ENCODE measurements at places on chromosomes 3 and 15.

- DNase-seq = no peak
Measured at GRCh38 chr3:52633786-52634185, 51.9 kb downstream of the PBRM1 start.

GRCh38 chr3:31356941-31357340 is 175.8 kb upstream of the STT3B start:
- no peak for DNase-seq

DNA sequence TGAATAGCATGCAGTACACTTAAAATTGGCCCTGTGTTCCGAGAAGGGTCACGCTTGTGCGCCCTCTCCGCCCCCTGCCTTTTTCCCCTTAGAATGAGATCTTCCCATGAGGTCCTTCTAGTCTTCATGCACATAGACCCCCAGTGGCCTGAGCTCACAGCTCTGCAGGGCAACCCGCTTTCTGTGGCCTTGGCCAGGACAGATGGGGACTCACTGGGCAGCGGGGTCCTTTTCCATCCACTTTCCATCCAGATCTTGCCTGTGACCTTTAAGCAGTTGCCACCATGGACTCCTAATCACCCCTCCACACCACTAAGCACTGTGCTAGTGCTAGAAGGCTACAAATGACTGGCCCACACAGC is 244.4 kb downstream of the UACA start:
- no peak for DNase-seq

DNA sequence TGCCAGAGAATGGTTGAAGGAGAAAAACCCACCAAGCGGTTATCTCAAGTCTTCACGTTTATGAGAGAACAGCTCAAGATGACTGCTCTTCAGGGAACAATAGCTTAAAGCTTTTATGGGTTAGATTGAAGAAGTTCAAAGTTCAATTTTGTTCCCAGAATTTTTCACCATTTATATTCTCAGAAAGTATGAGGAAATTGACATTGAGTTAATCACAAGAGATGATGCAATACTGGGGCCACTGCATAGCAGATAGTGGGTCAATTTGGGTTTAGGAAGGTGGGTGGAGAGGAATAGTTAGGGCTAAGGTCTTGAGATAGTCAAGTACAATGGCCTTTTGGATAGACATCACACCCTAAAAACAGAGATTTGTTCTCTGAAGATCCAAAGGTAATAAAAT is 539.3 kb downstream of the SQOR start:
- DNase-seq = no peak

- DNase-seq = no peak
Measured at GRCh38 chr3:50573566-50574443, 4.5 kb downstream of the HEMK1 start.

GRCh38 chr15:73010154-73011152 is 41.8 kb upstream of the NEO1 start:
- DNase-seq = peak; percentile 34

DNA sequence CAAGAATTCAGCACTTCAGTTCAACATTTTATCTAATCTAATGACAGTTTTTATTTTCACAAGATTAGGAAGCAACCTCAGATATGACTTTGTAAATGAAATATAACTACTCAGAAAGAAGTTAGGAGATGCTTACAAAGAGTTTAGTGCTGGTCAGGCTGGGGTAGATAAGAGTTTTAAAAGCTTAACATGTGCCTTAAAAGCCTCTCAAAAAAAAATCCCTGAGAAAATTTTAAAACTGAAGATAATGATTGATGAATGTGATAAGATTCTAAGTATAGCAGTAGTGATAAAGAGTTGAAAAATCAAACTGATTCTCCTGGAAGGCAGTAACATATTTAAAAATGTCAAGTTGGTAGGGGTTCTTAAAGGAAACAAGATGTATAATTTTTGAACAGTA is 478.2 kb downstream of the NLGN1 start:
- DNase-seq = no peak

GRCh38 chr15:56838085-56838484 is 80.4 kb upstream of the TCF12 start:
- no peak for DNase-seq

DNA sequence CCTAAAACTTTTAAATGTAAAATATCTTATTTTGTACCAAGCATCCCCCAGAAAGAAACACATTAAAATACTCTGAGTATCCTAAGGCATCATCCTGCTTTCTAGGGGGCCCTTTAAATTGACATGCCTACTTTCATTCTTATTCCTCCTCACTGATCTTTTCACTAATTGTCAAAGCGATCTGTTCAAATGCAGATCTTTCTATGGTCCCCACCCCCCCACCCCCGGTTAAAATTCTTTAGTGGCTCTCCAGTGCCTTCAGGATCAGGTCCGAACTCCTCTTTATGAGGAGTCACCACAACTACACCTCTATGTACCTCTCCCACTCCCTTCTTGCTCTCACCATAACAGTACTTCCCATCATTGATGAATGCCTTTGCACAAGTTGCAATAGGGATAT is 19.2 kb upstream of the TFDP2 start:
- DNase-seq = no peak

GRCh38 chr15:30030345-30030744 is 52.4 kb upstream of the GOLGA8J start:
- no peak for DNase-seq

- no peak for DNase-seq
Measured at GRCh38 chr3:157594413-157594812, 91.2 kb upstream of the VEPH1 start.

- DNase-seq = no peak
Measured at GRCh38 chr15:52340093-52340492, 44.5 kb upstream of the MYO5C start.

DNA sequence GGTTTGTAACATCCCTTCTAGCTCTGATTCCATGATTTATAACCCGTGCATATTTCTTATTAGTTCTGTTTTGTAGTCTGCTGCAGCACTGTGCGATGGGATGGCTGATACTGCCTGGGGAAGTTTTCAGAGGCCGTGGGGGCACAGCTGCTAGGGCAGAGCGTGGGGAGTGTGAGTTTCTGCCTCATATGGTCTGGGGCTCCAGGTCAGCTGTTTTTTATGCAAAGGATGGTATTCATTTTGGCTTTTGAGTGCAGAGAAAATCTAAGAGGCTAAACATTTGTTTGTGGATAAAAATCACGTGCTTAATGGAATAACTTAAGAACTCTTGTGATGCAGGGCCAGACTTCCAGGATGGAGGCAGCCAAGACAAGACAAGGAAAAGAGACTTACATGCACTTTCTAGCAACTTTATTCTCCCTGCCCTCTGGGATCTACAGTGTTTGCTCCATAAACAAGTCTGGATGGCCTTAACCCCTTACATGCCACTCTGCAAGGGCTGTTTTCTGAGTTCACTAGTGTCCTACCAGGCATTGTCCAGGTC is 45.5 kb upstream of the CFAP161 start:
- no peak for DNase-seq

- DNase-seq = peak; percentile 11
Measured at GRCh38 chr3:58388550-58389091, 45.0 kb downstream of the PDHB start.

- DNase-seq = no peak
Measured at GRCh38 chr15:60704129-60704528, 225.2 kb upstream of the ICE2 start.

GRCh38 chr3:128878556-128879124 is 780 bp upstream of the ACAD9 start:
- peak; percentile 39 for DNase-seq

- no peak for DNase-seq
Measured at GRCh38 chr3:110016235-110016815, 679.0 kb upstream of the DPPA4 start.

- DNase-seq = peak; percentile 90
Measured at GRCh38 chr15:43329960-43330779, at the start of gene LCMT2. Gene LCMT2 (minus strand): TSS chr15:43330573. CDS start chr15:43330489, 84 bp downstream.

GRCh38 chr3:150703299-150703755 is 393 bp downstream of the ERICH6 start:
- no peak for DNase-seq

DNA sequence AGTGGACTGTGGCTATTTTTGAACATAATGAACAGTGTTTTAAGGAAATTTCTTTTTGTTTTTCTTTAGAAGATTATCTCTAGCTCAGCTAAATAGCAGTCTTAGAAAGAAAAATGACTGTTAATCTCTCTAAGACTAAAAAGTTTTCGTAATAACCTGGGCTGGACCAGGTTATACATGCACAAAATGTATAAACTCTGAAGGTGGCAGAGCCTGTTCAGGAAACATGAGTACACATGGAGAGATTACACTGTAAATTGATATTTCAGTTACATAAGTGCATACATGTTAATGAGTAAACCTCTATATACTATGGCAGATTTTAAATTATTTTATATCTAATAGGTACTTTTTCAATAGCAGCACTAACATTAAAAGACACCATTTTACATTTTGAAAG is 258.2 kb upstream of the CFAP20DC start:
- DNase-seq = no peak

- DNase-seq = no peak
Measured at GRCh38 chr3:65723985-65724384, 314.7 kb downstream of the MAGI1 start.

- DNase-seq = no peak
Measured at GRCh38 chr15:78313383-78313782, 14.0 kb upstream of the SKIC8 start.

DNA sequence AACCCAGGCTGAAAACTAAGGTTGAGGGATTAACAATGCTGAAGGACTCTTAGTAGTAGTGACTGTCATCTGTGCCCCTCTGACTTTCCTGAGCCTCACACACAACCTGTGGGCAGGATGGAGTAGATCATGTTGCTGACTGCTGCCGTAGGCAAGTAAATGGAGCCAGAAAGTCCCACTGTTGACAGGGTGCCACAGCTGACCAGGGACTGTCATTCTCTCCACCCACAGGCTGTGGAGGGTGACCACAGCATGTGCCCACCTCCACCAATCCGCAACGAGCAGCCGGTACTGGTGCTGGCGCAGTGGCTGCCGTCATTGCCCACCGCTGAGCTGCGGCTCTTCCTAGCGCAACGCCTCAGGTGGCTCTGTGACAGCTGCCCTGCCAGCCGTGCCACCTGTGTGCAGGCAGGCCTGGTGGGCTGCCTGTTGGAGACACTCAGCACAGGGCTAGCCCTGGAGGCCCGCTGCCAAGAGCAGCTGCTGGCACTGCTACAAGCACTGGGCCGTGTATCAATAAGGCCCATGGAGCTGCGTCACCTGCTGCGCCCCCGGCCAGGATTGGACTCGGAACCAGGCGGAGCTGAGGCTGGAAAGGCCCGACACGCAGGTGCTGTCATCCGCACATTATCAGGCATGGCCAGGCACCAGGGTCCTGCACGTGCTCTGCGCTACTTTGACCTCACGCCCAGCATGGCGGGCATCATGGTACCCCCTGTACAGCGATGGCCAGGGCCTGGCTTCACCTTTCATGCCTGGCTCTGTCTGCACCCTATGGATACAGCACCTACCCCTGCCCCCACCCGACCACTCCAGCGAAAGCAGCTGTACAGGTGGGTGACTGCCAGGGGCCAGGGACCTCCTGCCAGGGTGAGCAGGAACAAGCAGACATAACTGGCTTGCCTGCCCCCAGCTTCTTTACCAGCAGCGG is 15.6 kb downstream of the NBEAL2 start:
- DNase-seq = no peak

- no peak for DNase-seq
Measured at GRCh38 chr15:80456517-80457492, 52.6 kb downstream of the ARNT2 start.

- no peak for DNase-seq
Measured at GRCh38 chr3:126613479-126614188, 41.3 kb downstream of the TXNRD3 start.

GRCh38 chr15:84810073-84810840 is 6.9 kb upstream of the ALPK3 start:
- no peak for DNase-seq

DNA sequence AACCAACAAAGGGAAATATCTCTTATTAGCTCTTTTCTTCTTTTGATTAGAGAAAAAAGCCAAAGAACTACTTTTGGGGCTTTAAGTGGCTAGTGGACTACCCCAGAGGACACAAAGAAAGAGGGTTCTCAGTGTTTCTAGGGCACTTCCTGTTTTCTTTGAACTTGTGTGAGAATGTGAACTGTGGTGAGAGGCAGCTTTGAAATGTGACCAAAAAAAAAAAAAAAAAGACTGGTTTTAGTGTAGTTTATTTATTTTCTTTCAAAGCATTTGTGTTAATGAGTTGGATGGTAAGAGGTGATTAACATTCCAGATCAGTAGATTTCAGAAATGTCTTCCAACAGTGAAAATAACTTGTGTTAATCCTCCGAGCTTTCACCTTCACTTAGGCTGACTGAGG is 32.4 kb downstream of the SELENOT start:
- no peak for DNase-seq

DNA sequence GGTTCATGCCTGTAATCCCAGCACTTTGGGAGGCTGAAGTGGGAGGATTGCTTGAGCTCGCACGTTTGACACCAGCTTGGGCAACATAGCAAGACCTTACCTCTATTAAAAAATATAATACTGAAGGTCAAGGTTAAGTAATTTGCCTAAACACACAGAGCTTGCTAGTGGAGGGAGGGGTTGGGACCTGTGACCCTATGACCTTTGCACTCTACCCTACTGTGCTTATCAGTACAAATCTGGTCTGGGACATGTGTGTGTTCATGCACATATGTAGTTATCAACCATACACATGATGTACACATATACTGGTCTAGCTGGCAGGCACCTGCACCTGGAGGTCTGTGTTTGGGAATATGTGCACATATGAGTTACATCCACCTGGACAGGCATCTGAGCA is 117.9 kb upstream of the HACD2 start:
- DNase-seq = no peak

DNA sequence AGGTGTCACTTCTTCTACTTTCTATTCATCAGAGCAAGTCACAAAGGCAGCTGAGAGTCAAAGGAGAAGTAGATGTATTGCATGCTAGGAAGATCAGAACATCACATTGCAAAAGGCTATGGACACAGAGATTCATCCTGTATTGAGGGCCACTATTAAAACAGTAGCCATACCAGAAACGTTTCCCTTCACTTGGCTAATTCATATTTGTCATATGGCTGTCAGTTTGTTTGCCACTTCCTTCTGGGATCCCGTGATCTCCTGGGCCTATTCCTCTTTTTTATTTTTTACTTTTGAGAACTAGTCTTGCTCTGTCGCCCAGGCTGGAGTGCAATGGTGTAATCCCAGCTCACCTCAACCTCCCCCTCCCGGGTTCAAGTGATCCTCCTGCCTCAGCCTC is 184.0 kb upstream of the SATB1 start:
- DNase-seq = no peak

DNA sequence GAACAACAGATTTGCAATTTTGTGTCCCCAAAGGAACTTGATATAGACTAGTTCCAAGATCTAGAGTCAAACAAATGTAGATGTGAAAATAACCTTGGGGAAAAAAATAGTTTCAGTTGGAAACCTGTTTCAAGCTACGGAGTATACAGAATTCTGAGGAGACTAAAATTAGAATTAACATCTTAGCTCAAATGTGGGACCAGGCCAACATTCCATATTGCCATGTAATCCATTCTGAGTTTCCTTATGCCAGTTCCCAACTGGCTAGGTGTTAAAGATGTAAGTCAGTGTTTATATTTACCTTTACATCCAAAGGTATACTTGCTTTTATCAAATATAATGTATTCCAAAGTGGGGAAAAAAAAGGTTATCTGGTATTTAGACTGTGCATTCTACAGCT is 76.3 kb downstream of the UBE3A start:
- DNase-seq = no peak

- DNase-seq = no peak
Measured at GRCh38 chr3:53498806-53499641, 4.6 kb downstream of the CACNA1D start.
